ENCODE measurements at places on chromosomes 6 and 20.

DNA sequence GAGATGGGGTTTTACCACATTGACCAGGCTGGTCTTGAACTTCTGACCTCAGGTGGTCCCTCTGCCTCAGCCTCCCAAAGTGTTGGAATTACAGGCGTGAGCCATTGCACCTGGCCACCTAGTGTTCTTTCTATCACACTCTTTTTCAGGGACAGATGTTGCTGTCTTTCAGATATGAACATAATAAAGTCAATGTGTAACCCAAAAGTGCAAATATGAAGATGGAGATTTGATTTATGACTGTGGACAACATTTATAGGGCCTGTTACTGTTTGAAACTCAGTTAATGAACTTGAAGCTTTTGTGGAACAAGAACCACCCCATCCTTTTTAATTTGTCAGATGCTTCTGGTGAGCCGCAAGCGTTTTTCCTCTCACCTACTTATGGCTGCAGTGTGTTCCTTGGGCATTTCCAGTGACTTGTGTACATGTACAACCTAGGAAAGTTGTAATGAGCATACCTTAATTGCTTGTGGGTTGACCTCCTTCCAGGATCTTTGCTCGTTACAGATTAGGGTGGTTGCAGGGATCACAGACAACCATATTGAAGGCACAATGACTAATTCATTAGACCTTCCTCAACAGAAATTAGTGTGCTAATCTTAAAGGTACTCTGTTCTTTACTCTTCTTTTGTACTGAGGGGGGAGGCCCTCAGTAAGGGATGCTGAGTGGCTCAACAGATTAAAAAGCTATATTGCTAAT, 6.8 kb downstream of the TBPL1 start:
- DNase-seq, result no peak

GRCh38 chr20:62367136-62367632, at the start of gene LAMA5:
Gene LAMA5, minus strand, starts transcription at chr20:62367312. Its CDS starts 67 bp downstream, at chr20:62367245.
- DNase-seq, result no peak

- DNase-seq, result no peak
These were observed 18.6 kb downstream of the ZNFX1 start for GRCh38 chr20:49259284-49259683.

DNA sequence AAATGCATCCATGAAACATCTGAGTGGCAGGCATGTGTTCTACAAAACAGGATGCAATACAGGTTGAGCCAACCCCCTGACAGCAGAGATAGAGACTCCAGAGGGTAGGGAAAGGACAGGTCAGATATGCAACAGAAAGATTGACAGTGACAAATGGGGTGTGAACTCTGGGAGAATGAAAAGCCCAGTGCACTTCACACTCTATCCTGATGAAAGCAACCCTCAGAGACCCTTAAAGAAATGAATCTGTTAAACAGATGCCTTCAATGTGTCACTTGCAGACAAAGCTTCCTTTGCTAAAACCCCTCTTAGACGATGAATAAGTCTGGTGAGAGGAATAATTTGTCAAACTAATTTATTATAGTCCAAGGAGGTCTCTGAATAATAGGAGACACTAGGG, 89.9 kb downstream of the RFPL4B start:
- DNase-seq, result no peak

DNA sequence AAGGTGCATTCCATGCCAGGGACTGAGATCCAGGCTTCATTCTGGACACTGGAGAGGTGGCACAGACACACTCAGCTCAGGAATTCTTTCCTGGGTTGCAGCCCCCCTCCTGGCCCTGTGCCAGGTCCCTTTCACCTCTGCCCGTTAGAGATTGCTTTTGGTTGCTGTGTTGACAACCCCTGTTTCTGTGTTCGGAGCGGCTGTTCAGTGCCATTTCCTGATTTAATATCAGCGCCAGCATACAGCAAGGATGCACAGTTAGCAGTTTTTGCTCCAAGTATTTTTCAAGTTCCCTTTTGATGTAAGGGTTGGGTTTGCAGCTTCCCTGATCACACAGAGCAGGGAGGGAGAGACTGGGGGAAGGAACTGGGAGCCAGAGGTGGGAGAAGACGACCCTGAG, 8.5 kb upstream of the MAFB start:
- DNase-seq, result no peak

- DNase-seq, result no peak
These were observed 6.0 kb downstream of the TREM1 start for GRCh38 chr6:41280381-41281057.

DNA sequence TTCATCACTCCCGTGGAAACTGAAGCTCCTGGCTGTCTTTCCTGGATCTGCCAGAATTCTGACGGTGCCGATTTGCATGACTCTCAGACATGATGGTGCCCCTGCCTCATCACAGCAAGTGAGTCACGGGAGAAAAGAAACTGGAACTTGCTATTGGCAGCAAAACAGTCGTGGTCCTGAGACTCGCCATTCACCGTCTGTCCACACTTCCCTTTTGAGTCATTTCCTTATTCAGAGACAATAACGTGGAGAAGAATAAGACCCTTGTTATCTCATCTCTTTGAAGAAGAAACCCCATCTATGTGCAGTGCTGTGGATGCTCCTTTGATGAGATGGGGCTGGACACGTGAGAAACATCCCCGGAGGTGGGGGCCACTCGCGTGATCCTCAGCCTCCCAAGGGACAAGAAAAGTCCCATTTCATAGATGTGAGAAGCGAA, 4.2 kb downstream of the GPR31 start:
- no peak for DNase-seq

DNA sequence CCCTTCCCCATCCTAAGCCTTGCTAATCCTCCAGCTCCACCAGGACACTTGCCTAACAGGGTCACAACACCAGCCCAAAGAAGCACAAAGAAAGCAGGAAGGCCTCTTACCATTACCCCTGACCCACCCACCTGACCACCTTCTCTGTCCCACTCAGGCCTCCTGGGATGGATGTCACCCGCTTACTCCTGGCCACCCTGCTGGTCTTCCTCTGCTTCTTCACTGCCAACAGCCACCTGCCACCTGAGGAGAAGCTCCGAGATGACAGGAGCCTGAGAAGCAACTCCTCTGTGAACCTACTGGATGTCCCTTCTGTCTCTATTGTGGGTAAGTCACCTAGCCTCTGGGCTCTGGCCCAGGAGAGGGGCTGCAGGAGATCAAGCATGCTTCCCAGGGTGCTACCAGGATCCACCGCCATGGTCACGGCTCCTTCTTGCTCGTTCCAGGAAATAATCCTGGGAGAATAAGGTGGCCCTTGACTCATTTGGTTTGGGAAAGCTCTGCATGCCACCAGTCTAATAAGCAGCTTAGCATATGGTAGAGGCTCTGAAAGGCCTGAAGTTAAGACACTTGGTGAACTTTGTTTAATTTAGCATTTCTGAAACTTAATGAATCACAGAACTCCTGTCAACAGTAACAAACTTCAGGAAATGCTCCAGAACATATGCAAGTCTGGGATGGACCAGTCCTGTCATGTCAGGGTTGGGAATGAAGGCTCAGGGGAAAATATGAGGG, 19.2 kb downstream of the ASIP start:
- no peak for DNase-seq
